ENCODE measurements at places on chromosomes 1 and 21. TPM values are rescaled to one million over a fixed set of nuclear protein-coding genes. Genes with fewer than 3 reads are reported as not detected.

GRCh38 chr1:234892642-234893041 is 236.0 kb downstream of the TOMM20 start:
- no peak for DNase-seq

GRCh38 chr1:87202922-87203655 is 125.6 kb upstream of the LMO4 start:
- no peak for DNase-seq

LCE1E gene
- not detected for total RNA-seq

DNA sequence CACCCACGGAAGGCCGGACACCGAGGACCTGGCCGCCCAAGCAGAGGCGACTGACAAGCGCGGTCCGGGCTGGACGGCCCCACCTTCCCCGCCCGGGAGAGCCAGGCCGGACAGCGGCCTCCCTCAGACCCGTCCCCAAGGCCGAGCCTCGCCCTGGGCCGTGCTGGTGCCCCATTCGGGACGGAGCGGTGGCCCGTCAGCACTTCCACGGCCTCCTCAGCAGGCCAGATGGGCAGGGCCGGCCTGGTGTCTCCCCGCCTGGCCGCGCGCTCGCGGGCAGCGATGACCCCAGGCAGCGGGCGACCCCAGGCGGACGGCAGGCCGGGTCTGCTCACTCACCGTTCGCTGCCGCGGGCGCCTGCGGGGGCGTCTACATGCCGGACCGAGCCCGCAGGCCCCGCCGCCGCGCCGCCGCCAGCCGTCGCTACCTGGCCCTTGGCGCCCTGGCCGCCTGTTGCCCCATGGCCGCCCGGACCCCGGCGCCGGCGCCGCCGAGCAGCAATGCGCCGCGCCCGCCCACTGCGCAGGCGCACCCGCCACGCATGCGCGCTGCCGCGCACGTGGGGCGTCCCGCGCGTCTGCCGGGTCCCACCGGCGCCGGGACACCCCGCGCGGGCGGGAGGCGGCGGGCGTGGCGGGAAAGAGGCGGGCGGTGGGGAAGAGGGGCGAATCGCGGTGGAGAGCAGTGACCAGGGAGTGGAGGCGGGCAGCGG is at the start of gene NADK:
TSS of gene NADK (minus strand) at position 521 of the 713 bp plus-strand sequence. CDS start 13,064 bp downstream, outside the sequence.
- peak; percentile 64 for DNase-seq

- DNase-seq, result no peak
Observed at GRCh38 chr1:183991756-183992155, 45.8 kb downstream of the COLGALT2 start.

ZNF593OS gene
- total RNA-seq, result not detected

GRCh38 chr1:201348211-201348566 is 29.3 kb downstream of the TNNT2 start:
- DNase-seq, result peak; percentile 46

- DNase-seq, result peak; percentile 83
Observed at GRCh38 chr21:32569261-32570230, 15.8 kb downstream of the TCP10L start.

DNA sequence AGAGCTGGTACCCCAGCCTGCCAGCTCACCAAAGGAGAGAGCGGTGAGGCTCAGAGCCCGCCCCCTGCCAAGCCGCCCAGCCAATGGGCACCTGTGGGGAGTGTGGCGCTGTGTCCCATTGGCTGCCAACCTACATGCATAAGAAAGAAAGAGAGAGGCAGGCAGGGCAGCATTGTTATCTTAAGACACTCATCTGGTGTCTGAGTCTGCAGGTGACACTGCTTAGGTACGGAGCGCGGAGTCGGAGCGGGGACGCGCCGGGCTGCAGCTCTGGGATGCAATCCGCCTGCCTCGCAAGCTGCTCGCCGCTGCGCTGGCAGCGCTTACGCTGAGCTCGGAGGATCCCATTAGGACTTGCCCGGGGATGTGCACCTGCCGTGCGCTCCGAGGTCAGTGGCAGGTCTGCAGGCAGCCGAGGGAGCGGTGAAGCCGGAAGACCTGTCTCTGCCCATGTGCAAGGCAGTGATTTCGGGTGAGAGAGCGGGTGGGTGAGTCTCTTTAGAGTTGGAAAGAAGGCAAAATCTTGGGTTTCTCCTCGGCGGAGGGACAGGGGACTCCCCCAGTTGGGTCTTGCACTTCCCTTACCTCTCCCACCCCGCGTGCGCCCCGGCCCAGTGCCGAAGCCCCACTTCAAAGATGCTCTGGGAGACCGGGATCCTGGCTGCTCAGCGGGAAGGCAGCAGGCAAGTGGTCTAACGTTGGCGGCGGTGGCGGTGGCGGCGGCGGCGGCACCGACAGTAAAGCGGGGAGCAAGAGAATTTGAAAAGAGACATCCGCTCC is at the start of gene BRINP2:
TSS of gene BRINP2 (plus strand) at position 203 of the 780 bp plus-strand sequence. CDS start 58,919 bp downstream, outside the sequence.
- peak; percentile 24 for DNase-seq

Data from colonic mucosa (tissue), 4 donors.